Keratinocyte (primary cell): ENCODE measurements at places on chromosomes 3 and 15. TPM values are rescaled to one million over a fixed set of nuclear protein-coding genes. Genes with fewer than 3 reads are reported as not detected.

GRCh38 chr3:138692152-138692551 lies 83.6 kb downstream of the FAIM start:
- H3K27me3 ChIP-seq: no peaks in the 10 kb centered on the region
- H3K4me1 ChIP-seq: peaks cover 13% of the 10 kb centered on the region
- H3K36me3 ChIP-seq: no peaks in the 10 kb centered on the region
- H3K27ac ChIP-seq: no peak overlapping the region
- DNase-seq: no peak
- H3K4me3 ChIP-seq: no peak overlapping the region

FGF12 gene
- polyA plus RNA-seq: 0.84 to 4.1 TPM (median 4.1 TPM) in 3 replicates

MAGEL2 gene
- polyA plus RNA-seq: not detected in 3 replicates

CIP2A gene
- polyA plus RNA-seq: 2.3 to 9.9 TPM (median 7.7 TPM) in 3 replicates

DNA sequence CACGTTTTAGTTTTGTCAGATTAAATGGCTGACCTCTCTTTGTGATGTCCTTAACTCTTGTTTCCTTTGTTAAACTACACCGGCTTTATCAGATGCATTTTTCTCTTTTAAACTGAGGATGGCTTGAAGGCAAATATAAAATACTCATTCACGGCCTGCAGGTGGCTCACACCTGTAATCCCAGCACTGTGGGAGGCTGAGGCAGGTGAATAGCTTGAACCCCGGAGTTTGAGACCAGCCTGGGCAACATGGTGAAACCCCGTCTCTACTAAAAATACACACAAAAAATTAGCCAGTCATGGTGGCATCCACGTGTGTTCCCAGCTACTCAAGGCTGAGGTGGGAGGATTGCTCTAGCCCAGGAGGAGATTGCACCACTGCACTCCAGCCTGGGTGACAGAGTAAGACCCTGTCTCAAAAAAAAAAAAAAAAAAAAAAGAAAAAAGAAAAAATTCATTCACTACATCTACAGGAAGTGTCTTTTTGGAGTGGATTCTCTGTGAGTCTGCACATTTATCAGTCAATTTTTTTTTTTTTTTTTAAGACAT lies 34.7 kb upstream of the SACM1L start:
- no peaks in the 10 kb centered on the region for H3K27me3 ChIP-seq
- no peak overlapping the region for H3K4me3 ChIP-seq
- H3K4me1 ChIP-seq: peaks cover 3% of the 10 kb centered on the region
- no peak for DNase-seq

DNA sequence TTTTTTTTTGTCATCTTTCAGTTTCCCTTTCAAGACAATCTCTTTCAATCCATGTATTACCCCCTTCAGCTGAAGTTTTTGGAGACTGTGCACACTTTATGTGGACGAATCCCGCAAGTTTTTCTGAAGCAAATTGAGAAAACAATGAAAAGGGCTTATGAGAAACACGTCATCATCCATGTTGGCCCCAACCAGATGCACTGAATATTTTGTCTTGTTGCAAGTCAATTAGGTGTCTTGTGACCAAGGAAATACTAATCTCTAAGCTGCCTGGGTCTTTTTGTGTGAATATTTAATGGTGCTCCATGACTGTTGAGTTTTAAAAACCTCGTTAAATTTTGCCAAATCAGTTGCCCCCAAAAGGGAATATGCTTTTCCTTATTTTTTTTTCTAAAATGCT lies 21.7 kb upstream of the PPP4R2 start:
- no peaks in the 10 kb centered on the region for H3K36me3 ChIP-seq
- H3K27me3 ChIP-seq: no peaks in the 10 kb centered on the region
- H3K27ac ChIP-seq: no peak overlapping the region
- H3K4me1 ChIP-seq: peaks cover 11% of the 10 kb centered on the region
- DNase-seq: no peak
